ENCODE measurements at places on chromosomes 2 and 18.

- DNase-seq, result no peak
These were observed 421.1 kb upstream of the RAB12 start for GRCh38 chr18:8188184-8188583.

GRCh38 chr2:43522177-43522576 is 73.7 kb downstream of the THADA start:
- no peak for DNase-seq

DNA sequence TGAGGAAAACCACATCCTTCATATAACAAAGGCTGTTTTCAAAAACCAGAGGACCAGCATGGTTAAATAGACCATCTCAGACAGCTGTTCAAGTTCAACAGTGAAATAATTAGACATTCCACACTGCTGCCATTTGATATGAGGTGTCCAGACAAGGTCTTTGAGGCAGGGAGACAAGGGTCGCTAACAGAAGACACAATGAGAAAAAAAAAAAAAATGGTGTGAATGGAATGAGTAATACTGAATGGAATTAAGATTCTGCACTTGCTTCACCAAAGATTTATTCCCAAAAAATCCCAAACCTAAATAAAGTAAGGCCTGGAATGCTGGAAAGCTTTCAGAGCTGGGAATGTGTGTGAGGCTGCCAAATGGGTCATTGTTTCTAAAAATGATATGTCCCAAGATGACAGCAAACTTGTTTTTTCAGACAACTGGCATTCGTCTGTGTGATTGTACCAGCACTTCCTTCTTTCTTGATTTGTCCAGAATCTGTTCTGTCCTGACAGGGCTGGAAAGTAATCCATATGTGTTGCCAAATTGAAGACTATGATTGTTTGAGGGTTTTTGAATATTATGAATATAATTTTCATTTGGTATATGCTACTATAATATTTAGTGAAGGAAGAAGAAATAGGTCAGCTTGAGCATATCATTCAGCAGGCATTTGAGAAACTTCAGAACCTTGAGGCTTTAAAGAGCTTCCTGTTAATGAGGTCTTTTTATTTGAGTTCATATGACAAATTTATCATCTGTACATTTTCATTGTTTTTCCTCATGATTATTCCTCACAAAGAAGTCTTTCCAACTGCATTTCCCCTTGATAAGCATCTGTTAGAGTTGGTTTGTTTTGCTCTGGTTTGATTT is 85.2 kb upstream of the ITGA4 start:
- DNase-seq, result no peak

DNA sequence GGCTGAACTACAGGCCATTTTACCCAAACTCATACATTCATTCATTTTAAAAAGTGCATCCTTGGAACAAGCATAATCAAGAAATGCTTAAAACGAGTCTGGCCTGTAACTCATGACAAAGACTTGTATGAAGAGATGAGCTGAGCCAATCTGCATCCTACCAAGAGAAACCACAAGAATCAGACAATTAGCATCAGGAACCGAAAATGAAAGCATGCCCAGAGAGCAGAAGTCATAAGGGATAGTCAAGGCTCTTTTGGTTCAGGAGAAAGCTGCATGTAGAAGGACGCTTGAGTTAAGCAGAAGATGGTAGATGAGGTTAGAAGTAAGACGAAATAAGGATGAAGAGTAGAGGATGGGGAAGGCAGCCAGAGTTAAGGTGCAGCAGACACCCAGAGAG is 137.0 kb upstream of the CTNNA2 start:
- no peak for DNase-seq

- DNase-seq, result no peak
These were observed 2.7 kb downstream of the NCK2 start for GRCh38 chr2:105747254-105747894.

DNA sequence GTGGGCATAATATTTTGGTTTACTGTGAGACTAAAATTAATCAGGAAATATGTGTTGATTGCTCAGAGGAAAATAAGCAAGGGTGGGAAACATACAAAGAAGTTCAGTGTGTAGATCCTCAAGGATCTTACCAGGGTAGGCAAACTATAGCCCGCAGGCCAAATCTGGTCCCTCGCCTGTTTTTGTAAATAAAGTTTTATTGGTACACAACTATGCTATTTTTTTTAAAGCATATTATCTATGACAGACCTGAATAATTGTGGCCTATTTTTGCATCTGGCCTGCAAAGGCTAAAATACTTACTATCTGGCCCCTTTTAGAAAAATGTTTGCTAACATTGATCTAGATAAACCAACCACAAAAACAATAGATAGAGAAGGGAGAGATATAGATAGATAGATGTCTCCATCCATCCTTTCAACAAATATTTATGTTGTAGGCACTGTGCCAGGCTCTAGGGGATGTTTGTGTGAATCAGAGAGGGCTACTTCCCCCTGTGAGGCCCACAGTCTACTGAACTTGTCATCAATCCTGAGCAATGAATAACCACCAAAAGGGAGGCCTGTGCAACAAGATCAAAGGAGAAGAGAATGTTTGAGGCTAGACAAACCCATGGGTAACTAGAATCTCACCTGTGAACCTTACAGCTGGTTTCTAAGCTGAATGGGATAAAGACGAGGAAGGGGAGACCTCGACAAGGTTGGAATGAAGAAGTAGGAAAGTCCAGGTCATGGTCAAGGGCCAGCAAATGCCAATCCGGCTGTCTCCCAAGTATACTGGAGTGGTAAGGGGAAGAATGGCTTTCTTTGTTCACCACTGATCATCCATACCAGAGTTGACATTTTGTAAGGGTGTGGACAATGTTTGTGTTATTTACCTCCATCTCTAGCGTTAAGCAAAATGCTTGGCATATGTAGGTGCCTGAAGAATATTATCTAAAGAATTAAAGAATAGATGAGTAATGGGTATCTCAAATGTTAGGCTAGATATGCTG is 23.6 kb downstream of the ALPK2 start:
- DNase-seq, result no peak

- DNase-seq, result no peak
These were observed 7.2 kb downstream of the MTHFD2 start for GRCh38 chr2:74205596-74205995.

- DNase-seq, result no peak
These were observed 6.1 kb upstream of the TBC1D8 start for GRCh38 chr2:101157272-101157671.

GRCh38 chr18:27861539-27861938 is 315.4 kb downstream of the CDH2 start:
- no peak for DNase-seq

DNA sequence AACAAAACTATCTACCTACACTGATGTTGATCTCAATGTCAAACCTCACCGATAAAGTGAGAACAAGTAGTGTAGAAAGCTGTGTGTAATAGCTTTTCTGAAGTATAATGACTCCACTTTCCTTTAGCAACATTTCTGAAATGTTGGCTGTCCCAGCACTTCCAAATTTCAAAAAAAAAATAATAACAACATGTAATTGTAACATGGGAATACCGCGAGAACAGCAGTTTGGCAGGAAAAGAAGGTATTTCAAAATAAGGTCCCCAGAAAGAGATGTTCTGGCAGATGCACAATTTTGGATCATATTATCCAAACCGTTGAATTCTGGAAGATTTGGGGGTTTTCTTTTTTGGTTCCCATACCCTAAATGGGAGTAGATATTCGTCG is 352.0 kb downstream of the ARHGAP15 start:
- DNase-seq, result no peak

DNA sequence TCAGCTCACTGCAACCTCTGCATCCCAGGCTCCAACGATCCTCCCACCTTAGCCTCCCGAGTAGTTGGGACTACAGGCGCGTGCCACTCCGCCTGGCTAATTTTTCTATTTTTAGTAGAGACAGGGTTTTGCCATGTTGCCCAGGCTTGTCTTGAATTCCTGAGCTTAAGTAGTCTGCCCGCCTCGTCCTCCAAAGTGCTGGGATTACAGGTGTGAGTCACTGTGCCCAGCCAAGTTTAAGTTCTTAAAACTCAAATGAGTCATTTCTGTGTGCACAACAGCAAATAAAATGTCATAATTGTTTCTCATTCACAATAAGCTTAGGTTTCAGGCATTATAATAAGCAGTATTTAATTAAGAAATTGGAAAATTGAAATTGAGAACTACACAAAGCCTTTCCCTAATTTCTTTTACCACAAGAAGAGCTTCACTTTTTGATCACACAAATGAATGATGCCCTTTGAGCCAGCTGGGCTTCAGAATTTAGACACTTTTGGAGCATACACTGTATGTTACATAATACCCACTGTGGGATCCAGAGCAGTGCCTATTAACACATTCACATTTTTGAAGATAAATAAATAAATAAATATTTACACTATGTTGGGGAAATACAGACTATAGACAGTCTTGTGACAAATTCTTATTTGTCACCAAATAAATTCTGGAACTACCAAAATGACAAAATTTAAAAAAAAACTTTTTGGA is 8.6 kb upstream of the ME2 start:
- no peak for DNase-seq

DNA sequence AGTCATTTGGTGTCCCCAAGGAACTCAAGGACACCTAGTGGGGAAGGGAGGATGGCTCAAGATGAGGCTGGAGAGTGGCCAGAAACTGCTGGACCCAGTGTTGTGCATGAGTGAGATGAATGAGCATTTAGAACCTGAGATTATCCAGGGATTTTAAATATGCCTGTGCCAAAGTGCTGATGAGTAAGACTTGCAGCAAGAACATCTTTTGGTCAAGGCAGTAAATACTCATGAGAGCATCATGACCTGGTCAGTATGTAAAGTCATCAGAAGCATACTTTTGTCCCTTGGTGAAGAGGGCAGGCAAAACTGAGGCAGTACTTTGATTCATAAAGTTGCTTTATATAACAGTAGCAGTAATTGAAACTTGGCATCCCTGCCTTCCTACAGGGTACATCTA is 3.1 kb upstream of the SPP2 start:
- DNase-seq, result no peak

DNA sequence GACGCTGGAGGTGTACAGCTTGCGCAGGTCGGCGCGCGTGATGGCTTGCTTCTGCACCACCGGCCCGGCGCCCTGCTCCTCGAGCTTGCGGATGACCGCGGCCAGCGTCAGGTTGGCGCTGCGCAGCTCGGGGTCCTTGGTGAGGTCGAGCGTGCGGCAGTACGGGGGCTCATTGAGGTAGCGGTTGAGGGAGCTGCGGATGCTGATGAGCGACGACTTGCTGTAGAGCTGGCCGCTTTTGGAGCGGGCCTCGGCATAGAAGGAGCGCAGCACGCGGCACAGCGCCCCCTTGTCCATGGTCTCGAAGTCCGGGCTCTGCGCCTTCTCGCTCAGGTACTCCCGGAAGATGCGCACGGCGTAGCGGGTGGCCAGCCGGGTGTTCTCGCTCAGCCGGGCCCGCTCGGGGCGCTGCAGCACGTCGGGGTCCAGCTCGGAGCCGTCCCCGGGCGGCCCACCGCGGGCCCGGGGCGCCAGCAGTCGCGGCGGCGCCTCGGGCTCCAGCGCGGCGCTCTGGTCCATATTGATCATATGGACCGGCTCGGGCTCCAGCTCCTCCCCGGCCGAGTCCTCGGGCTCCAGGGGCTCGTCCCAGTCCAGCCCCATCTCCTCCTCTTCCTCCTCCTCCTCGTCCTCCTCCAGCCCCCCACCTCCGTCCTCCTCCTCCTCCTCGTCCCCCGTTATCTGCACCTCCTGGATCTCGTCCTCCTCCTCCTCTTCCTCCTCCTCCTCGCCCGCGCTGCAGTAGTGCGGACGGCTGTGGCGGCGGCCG is 523 bp downstream of the KCTD1 start:
- DNase-seq, result no peak

DNA sequence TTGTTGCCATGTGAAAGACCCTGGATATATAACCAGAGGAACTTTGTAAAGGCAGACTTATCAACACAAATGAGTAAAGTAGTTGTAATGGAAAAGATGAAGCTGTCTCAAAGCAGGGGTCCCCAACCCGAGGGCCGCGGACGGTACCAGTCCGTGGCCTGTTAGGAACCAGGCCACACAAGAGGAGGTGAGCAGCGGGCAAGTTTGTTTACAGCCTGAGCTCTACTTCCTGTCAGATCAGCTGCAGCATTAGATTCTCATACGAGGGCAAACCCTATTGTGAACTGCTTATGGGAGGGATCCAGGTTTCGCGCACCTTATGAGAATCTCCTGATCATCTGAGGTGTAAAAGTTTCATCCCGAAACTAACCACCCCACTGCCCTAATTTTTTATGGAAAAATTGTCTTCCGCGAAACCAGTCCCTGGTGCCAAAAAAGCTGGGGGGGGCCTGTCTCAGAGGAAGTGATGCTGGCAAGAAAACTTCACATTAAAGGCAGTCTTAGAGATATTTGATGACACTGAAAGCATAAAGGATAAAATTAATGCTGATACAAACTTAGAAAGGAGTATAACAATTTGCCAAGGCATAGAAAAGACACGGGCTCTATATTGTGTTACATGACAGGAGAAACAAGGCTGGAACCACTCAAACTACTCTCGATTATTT is 57.5 kb upstream of the MSTN start:
- DNase-seq, result no peak

DNA sequence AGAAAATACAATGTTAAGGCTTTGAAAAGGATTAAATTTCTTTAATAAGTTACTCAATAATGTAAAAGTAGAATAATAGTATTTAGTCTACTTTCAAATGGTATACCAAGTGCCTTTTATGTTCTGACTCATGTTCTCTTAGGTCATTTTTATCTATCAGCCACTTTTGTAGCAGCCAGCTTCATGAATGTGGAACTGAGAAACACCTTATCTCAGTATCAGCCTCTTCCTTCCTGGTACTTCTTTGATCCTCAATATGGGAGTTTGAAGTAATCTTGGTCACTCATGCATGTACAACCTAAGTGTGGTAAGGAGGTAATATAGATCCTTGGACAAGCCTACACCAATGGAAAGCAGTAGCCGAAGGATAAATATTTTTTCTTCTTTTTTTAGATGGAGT is 180.4 kb upstream of the NRXN1 start:
- no peak for DNase-seq

DNA sequence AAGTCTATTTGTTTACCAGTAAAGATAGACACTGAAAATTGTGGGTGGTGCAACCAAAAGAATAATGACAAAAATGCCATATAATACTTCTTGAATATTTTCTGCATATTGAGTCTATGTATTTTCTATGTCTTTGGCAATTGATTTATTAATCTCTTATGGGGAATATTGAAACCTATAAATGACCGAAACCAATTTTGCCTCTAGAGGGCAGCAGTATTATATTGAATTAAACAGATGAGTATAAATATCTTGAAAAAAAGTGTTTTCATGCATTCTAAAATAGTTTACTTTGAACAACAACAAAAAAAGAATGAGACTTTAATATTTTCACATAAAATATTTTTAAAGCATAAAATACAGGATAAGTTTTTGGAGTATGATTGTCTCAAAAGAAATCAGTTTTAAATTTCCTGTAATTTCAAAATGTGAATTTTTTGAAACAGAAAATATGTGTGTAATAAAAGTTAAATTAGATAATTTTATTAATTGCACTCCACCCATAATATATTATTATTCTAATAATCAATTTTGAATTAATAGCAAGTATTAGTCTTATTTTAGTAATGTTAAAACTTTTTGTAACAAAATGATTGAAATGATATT is 49.9 kb upstream of the CALCRL start:
- no peak for DNase-seq

DNA sequence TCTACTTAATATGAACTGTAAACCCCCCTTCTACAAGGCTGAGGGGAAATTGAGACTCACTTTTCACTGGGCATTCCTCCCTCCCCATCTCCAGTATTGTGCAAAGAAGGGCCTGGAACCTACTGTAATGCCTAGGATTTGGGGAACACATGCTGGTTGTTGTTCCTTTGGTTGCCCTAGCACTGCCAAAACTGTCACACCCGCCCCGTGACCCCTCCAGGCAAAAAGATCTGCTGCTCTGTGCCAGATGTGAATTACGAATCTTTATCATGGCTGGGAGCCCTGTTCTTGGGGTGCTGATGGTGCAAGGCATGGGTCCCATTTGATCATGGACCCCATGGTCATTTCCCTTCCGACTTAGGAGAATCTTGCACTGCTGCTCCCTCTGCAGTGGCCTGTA is 95.4 kb downstream of the CABLES1 start:
- DNase-seq, result no peak

All from stimulated activated CD8-positive, alpha-beta memory T cell treated with anti-CD3 and anti-CD28 coated beads, Interleukin-4, amount 100 ng/mL, for 1 hour (primary cell).